ENCODE measurements at places on chromosomes 16 and 17.

DNA sequence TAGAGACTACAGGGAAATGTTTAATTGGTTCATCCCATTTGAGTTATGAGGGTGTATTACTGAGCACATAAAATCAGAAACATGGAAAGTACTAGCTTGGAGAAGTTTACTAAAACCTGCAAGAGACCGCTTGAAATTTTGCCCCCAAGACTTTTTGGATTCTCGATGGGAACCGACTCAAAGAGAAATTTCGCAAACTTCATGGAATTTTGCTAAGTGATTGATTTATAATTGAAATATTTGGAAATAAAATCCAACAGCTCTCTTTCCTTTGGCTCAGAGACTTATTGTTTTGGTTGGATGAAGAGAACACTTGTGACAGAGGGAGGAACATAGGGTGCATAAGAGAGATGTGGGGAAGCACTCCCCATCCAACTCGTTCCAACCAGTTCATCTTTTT, 574.4 kb downstream of the WWOX start:
- no peak for DNase-seq

DNA sequence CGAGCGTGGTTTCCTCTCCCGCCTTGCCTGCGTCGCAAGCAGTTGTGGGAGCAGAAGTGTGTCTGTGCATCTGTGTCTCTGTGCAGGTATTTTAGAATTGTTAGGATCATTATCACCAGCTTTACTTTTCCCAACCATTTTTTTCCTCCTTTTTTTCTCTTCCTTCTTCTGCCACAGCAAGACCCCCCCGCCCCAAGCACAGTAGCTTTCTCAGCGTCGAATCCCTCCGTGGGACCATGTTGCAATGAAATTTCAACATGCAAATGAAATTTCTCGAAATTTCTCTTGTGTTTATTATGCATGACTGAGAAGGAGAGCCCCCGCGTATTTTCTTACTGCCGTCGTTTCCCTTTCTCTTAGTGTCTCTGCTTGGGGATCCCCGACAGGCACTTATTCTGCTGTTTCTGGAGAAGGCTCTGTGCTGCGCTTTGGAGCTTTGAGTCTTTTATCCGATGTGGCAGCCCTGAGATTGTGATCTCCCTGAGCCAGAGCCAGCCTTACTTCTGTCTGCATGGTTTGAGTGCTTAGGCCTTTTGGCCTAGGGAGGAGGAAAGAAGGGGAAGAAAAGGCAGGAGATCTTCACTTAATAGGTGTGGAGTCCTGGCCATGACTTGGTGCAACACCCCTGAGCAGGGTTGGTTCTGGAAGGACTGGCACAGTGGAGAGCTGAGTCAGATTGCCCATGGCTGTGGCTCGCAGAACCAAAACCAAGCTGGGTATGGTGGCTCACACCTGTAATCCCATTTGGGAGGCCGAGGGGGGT, 5.0 kb downstream of the ARMC7 start:
- DNase-seq, result peak; percentile 76

- no peak for DNase-seq
These were observed 8.6 kb upstream of the TSPOAP1 start for GRCh38 chr17:58337210-58337599.

GRCh38 chr16:48001324-48001895, 154.4 kb downstream of the ABCC12 start:
- DNase-seq, result no peak

GRCh38 chr16:1991948-1992703, 2.4 kb downstream of the SYNGR3 start:
- peak; percentile 100 for DNase-seq

- no peak for DNase-seq
These were observed 16.3 kb downstream of the SNX11 start for GRCh38 chr17:48123776-48124388.

GRCh38 chr16:8530752-8531384, 59.4 kb downstream of the TMEM114 start:
- DNase-seq, result no peak

All from GM13976 (cell line).